NCI-H69 (cell line): ENCODE measurements at places on chromosomes 3 and 15.

DNA sequence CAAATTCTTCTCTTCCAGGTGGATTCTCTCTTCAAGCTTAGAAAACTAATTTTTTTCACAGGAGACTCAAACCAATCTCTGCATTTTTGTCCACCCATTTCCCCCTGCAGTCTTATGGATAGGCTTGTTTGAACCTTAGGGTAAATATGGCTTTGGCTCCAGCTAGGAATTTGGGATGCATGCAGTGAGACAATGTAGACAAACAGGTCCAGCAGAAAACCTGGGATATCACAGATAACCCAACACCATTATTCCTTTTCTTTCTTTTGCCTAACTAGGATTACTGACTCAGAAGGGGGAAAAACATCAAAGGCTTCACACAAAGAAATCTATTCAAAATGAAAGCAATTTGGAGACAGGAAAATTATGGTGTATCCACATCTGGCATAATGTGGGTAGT is 11.2 kb upstream of the SEMA5B start:
- peak; percentile 83 for DNase-seq

- no peak for DNase-seq
Observed at GRCh38 chr15:71708741-71709140, 101.6 kb upstream of the NR2E3 start.

DNA sequence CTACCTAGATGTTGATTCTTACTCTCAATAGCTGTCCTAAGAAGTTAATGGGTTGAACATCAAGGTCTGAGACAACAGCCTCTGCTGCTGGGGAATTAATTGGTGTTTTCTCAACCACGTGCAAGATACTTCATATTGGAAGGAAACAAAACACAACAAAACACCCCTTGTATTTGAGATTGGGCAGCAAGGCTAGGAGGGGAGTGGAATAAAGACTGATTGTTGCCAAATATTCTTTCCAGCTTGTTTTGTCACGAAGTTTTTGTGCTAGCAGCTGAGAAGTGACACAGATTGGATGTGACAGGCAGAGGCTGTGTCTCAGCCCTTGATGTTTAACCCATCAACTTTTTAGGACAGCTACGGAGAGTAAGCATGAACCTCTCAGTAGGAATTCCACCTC is 808.4 kb downstream of the IGSF11 start:
- no peak for DNase-seq

- DNase-seq, result no peak
Observed at GRCh38 chr3:65291448-65292125, 603.8 kb upstream of the ADAMTS9 start.

GRCh38 chr15:38682861-38683260 is 118.2 kb upstream of the RASGRP1 start:
- no peak for DNase-seq

GRCh38 chr3:153881201-153881600 is 240.0 kb upstream of the ARHGEF26 start:
- DNase-seq, result no peak

- DNase-seq, result peak; percentile 32
Observed at GRCh38 chr3:142664819-142665218, 59.0 kb upstream of the TRPC1 start.

DNA sequence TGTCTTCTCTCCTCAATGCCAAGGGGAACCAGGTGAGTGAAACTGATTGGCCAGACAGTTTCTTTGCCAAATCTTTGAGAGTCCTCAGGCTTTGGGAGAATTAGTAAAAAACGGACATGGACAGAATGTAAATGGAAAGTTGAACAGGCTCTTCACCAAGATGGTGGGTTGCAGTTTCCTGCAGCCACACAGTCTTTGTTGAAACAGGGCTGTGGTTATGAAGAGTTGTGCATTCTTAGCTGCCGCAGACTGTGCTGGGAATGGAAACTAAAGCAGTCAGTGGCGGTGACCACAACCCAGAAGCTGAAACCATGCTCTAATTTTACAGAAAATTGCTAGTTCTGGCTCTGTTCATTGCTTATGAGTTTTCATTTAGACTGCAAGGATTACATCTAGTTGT is 42.1 kb upstream of the TASOR start:
- DNase-seq, result no peak

GRCh38 chr3:111617406-111617805 is 22.3 kb upstream of the ZBED2 start:
- DNase-seq, result no peak

DNA sequence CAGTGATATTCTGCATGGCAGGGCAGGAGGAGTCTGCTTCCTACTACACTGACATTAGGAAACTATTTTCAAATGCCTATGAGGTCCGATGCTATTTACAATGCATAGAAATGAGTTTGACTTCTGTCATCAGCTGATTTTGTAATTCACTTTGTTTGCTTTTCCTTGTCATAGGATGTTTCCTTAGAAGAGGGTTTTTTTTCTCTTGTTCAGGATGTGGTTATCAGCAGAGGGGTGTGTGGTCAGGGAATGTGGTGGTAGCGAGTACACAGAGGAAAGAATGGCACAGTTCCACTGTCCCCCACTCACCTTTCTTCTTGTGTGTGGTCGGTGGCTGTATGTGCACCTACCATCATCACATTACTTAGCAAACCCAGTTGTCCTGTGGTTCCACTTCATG is 231.5 kb downstream of the LRTM1 start:
- DNase-seq, result no peak
